ENCODE measurements at places on chromosomes 11 and 22. TPM values are rescaled to one million over a fixed set of nuclear protein-coding genes. Genes with fewer than 3 reads are reported as not detected.

The FOLR2 gene
- not detected for total RNA-seq

The FXYD2 gene
- total RNA-seq, result 0.91 TPM

The MMP13 gene
- not detected for total RNA-seq

The CLDN5 gene
- total RNA-seq, result not detected

The CASP1 gene
- total RNA-seq, result 33.4 TPM

The TRPM5 gene
- total RNA-seq, result 0.05 TPM

The FAT3 gene
- not detected for total RNA-seq

The P2RY6 gene
- not detected for total RNA-seq

The BIK gene
- 1.4 TPM for total RNA-seq

The OR51B4 gene
- total RNA-seq, result not detected

The NCR3LG1 gene
- 0.80 TPM for total RNA-seq

The PRODH gene
- not detected for total RNA-seq

The TNNT3 gene
- total RNA-seq, result 2.1 TPM

The SLC25A45 gene
- total RNA-seq, result 13.2 TPM

The MMP8 gene
- not detected for total RNA-seq

The HOATZ gene
- not detected for total RNA-seq

The MRGPRE gene
- total RNA-seq, result not detected

The PRR5L gene
- total RNA-seq, result 23.2 TPM

The KLHL35 gene
- 0.65 TPM for total RNA-seq

The LRRC56 gene
- total RNA-seq, result 0.98 TPM

The RIMBP3C gene
- 0.18 TPM for total RNA-seq

The OR5B12 gene
- total RNA-seq, result not detected

The GPR83 gene
- total RNA-seq, result 0.12 TPM

The RAB1B gene
- 147 TPM for total RNA-seq

The OR6X1 gene
- not detected for total RNA-seq

The HMBS gene
- 41.8 TPM for total RNA-seq

The SLCO2B1 gene
- total RNA-seq, result not detected

The RELT gene
- 18.5 TPM for total RNA-seq

The LGR4 gene
- total RNA-seq, result 0.21 TPM

The TRIM49D1 gene
- total RNA-seq, result not detected

The MS4A12 gene
- total RNA-seq, result not detected

The ISX gene
- total RNA-seq, result not detected

The C22orf42 gene
- not detected for total RNA-seq

The SLC5A1 gene
- total RNA-seq, result not detected

The JAML gene
- 193 TPM for total RNA-seq

Data from activated CD4-positive, alpha-beta T cell treated with anti-CD3 and anti-CD28 coated beads for 36 hours (primary cell).